ENCODE measurements at places on chromosomes 2 and 18.

DNA sequence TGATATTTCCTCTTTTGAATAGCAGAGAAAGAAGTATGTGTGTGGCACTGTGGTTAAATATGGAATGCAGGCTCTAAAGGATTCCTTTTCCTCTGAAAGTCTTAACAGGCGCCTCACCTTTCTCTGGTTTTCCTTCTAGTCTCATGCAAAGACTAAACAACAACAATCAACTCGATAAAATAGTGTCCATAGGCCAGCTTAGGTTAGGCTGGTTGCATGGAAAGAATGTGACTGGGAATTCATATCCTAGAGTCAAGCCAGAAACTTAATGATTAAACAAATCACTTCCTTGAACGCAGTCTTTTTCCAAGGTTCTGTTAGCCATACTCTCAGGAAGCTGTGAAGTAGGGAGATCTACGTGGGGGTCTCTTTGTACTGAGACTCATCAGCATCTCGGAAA, 800.8 kb upstream of the ID2 start:
- DNase-seq: no peak

DNA sequence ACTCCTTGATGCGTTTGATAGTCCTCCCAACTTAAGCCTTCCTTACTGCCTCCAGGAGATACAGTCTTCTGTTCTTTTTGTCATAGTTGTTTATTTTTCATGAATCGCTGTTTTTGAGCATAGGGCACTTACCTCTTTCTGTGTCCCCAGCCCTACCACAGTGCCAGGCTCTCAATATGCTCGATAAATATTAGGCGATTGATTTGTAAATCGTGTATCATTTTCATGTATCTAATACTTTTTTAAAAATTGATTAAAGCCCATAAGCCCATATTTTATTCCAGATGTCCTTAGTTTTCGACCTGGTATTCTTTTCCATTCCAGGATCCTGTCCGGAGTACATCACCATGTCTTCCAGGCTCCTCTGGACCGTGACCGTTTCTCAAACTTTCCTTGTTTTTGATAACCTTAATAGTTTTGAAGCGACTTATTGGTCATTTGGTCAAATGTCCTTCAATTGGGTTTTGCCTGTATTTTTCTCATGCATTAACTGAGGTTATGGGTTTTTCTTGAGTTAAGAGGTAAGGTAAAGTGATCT, 444 bp upstream of the MMADHC start:
- no peak for DNase-seq

DNA sequence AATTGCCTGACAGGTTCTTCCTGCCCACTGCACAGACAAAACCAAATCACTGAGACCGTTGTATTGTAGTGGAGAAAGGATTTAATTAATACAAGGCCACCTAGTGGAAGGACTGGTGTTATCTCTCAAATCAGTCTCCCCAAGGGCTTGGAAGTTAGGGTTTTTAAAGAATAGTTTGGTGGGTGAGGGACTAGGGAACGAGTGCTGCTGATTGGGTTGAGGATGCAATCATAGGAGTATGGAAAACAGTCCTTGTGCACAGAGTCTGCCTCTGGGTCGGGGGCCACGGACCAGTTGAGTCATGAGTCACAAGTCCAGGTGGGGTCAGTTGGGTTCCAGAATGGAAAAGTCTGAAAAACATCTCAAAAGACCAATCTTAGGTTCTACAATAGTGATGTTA, 89.1 kb downstream of the B3GNT2 start:
- no peak for DNase-seq

GRCh38 chr2:39394516-39394961, 42.5 kb downstream of the MAP4K3 start:
- DNase-seq: no peak

- no peak for DNase-seq
Measured at GRCh38 chr2:36343606-36344005, 12.0 kb upstream of the CRIM1 start.

DNA sequence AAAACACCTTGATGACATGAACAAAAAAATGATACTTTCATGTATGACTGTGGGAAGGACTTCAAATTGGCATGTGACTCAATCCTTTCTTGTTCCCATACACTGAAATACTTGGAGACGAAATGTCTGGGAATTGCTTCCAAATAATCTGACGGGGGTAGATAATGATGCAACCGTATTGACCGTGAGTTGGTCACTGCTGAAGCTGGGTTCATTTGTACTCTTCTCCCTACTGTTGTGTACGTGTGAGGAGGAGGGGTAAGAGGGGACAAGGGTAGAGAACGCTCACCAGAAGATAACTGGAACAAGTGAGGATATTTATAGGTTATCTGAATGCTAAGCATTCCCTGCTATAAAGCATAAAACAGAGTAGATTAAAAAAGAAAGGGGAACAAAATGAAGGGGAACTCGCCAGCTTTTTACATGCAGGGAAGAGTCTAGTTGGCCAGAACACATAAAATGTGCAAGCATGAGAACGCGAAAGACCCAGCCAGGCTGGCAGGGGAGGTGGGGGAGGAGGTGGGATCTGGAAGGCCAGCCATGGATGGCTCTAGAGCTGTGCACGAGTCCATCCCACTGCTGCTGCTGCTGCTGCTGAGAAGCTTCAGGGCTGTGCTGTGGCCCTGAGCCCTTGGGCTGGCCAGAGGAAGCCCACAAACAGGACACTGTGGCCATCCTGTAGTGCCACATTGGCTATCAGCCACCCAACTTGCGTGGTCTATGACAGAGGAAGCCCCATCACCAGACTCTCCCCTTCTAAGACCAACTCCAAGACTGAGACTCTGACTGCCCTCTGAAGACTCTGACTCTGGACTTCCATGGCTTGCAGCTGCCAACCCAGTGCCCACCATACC, 15.2 kb upstream of the CETN1 start:
- DNase-seq: no peak

- no peak for DNase-seq
Measured at GRCh38 chr2:197673606-197674005, 1.8 kb downstream of the RFTN2 start.

DNA sequence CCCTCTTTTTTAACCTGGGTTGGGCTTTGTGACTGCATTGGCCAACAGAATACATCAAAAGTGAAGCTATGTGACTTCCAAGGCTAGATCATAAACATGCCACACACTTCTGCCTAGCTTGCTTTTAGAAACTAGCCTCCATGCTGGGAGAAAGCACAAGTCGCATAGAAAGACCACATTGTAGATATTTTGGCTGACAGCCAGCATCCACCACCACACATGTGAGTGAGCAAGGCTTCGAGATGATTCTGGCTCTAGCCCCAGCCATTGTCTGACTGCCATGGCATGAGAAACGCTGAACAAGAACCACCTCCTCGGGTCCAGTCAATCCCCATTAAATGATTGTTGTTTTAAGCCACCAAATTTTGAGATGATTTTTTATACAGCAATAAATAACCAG, 66.8 kb upstream of the STPG4 start:
- DNase-seq: no peak

DNA sequence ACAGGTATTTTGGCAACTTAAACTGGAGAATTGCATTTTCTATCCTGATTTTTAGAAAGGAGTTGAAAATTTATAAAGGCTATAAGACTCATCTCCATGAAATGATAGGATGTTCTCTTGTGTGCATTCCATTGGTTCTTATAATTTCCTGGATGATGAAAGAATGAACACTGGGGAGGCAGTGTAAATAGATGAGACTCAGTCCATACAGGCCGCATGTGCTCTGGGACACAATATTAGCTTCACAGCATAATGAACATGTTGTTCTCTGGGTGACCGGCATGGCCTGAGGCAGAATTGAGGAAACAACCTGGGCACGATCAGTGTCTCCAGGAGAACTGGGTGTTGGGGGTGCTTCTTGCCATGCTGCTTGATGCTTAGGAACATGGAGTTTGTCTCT, 38.8 kb downstream of the AOX1 start:
- DNase-seq: no peak

GRCh38 chr18:22344908-22345670, 72.6 kb downstream of the CTAGE1 start:
- DNase-seq: no peak

DNA sequence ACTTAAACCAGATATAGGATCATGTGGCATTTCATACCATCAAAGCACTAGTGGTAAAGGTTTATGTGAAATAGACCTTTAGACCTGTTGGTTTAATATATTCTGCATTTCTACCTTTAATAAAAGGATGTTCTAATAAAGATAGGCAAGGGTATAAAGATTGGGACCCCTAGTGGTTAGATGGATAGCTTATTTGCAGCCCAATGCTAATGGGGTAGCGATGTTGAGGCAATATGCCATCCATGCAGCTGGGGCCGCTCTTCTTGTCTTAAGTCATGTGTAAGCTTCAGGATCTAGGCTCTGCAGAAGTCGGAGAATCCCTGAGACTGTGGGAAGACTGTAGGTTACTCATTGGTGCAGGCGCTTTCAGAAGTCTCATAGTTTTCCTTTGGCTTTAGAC, 114.9 kb downstream of the ICOS start:
- DNase-seq: no peak

DNA sequence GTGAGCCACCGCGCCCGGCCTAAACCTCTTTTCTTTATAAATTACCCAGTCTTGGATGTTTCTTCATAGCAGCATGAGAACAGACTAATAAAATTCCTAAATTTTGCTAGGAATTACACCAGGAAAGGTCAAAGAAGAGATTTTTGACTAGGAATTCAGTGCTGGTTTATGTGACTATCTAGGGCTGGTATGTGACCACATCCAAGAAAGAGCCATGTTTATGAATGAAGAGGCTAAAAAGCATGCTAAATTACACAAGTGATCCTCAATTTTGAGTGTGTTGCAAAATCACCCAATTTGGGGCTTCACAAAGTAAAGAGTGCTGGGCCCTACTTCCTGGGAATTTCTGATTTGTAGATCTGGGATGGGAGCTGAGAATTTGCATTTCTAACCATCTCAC, 123.6 kb downstream of the CSRNP3 start:
- no peak for DNase-seq

GRCh38 chr18:38450876-38451275, 885.3 kb upstream of the CELF4 start:
- no peak for DNase-seq

DNA sequence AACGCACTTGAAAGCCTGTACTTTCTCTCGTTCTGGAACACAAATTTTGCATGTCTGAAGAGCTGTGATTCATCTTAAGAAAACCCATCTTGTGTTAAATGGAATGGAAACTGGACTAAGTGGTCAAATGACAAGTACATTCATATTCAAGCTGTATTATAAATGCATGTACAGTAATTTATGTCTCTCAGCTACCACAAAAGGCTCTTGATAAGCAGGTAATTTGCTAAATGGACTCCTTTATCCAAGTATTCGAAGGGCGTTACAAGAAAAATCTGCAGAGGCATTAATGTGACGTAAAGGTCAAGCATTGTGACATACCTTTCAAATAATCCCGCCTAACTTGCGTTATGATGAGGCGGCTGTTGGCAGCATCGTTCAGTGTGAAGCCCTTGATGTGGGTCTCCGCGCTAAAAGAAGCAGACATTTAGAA, 66.6 kb downstream of the ABCG8 start:
- no peak for DNase-seq

- no peak for DNase-seq
Measured at GRCh38 chr18:72652990-72653593, 109.0 kb upstream of the CBLN2 start.

DNA sequence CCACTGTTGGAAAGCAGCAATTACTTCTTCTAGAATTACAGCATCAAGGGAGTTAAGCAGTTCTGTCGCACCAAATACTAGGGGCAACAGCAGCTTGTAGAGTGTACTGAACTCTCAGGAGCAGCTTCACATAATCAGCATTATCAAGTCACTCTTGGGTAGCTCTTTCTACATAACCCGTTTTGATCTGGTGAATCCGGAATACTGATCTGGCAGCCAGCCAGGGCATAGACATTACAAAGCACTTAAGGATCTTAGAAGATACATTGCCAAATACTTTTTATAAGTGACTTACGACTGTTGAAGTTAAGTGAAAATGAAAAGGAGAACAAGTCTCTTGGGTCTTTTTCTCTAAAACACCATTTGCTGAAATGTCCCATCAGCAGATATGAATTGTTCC, 73.2 kb upstream of the NETO1 start:
- no peak for DNase-seq

- no peak for DNase-seq
Measured at GRCh38 chr2:12455661-12456060, 261.1 kb upstream of the TRIB2 start.

DNA sequence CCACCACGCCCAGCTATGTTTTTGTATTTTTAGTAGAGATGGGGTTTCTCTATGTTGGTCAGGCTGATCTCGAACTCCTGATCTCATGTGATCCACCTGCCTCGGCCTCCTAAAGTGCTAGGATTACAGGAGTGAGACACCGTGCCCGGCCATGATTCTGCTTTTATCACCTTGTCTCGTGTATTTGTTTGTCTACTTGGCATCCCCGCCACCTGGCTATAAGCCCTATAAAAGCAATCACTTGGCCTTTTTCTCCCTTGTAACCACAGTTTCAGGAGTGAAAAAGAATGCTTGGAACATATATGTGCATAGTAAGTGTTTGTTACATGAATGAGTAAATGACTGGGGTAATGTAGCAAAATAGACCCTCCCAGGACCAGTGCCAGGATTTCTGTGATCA, 77.5 kb upstream of the PAPOLG start:
- DNase-seq: no peak

- no peak for DNase-seq
Measured at GRCh38 chr2:85253890-85254289, 73.9 kb downstream of the TGOLN2 start.

GRCh38 chr2:96636551-96637171, 1.5 kb downstream of the KANSL3 start:
- DNase-seq: no peak

GRCh38 chr18:54206447-54206846, 18.0 kb downstream of the MBD2 start:
- DNase-seq: no peak

DNA sequence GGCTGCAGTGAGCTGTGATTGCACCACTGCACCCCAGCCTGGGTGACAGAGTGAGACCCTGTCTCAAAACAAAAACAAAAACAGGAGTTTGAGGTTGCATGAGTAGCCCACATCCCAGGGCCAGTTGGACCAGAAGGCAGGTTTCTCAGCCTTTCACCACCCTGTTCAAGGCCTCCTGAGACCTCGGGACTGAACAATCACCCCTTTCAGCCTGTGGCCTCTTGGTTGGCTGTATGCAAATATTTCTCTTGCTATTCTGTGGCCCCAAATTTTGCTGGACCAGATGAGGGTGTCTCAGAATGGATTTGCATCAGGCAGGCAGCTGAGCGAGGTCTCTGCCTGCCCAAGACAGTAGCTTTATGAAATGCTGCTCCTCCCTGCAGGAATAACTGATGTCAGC, 56.9 kb downstream of the DPYSL5 start:
- DNase-seq: no peak

GRCh38 chr2:82780050-82780449, 1679.0 kb downstream of the SUCLG1 start:
- DNase-seq: no peak
